ENCODE measurements at places on chromosomes 11 and 22. TPM values are rescaled to one million over a fixed set of nuclear protein-coding genes. Genes with fewer than 3 reads are reported as not detected.

SCGB1A1 gene
- total RNA-seq: 1.1 TPM

CCDC81 gene
- 0.49 TPM for total RNA-seq

AGBL2 gene
- total RNA-seq: 6.8 TPM

TSKU gene
- total RNA-seq: 31.4 TPM

B4GAT1 gene
- 29.3 TPM for total RNA-seq

CTSW gene
- not detected for total RNA-seq

NLRP6 gene
- total RNA-seq: 0.59 TPM

IL17REL gene
- 0.82 TPM for total RNA-seq

FOSL1 gene
- 186 TPM for total RNA-seq

SERPING1 gene
- 1.3 TPM for total RNA-seq

OVOL1 gene
- total RNA-seq: 0.23 TPM

SMIM35 gene
- total RNA-seq: not detected

SPINDOC gene
- total RNA-seq: 59.1 TPM

VWA5A gene
- 3.1 TPM for total RNA-seq

PDGFD gene
- 1.3 TPM for total RNA-seq

ABCC8 gene
- total RNA-seq: 0.18 TPM

TUB gene
- 4.3 TPM for total RNA-seq

P2RX6 gene
- total RNA-seq: 0.46 TPM

ELF5 gene
- total RNA-seq: not detected

VEGFB gene
- total RNA-seq: 101 TPM

SCGB1C1 gene
- total RNA-seq: not detected

OR10G7 gene
- total RNA-seq: not detected

CFAP300 gene
- total RNA-seq: 6.4 TPM

CNTF gene
- 3.0 TPM for total RNA-seq

SAAL1 gene
- 19.5 TPM for total RNA-seq

DBX1 gene
- not detected for total RNA-seq

ESAM gene
- 1.6 TPM for total RNA-seq

SERHL2 gene
- 1.6 TPM for total RNA-seq

TRPM5 gene
- 0.08 TPM for total RNA-seq

RFPL2 gene
- not detected for total RNA-seq

GAB4 gene
- not detected for total RNA-seq
